ENCODE measurements at places on chromosomes 13 and 19.

- DNase-seq, result no peak
These were observed 3.8 kb downstream of the DCUN1D2 start for GRCh38 chr13:113486698-113487097.

GRCh38 chr19:20423381-20424197 is 142.0 kb downstream of the ZNF737 start:
- no peak for DNase-seq

DNA sequence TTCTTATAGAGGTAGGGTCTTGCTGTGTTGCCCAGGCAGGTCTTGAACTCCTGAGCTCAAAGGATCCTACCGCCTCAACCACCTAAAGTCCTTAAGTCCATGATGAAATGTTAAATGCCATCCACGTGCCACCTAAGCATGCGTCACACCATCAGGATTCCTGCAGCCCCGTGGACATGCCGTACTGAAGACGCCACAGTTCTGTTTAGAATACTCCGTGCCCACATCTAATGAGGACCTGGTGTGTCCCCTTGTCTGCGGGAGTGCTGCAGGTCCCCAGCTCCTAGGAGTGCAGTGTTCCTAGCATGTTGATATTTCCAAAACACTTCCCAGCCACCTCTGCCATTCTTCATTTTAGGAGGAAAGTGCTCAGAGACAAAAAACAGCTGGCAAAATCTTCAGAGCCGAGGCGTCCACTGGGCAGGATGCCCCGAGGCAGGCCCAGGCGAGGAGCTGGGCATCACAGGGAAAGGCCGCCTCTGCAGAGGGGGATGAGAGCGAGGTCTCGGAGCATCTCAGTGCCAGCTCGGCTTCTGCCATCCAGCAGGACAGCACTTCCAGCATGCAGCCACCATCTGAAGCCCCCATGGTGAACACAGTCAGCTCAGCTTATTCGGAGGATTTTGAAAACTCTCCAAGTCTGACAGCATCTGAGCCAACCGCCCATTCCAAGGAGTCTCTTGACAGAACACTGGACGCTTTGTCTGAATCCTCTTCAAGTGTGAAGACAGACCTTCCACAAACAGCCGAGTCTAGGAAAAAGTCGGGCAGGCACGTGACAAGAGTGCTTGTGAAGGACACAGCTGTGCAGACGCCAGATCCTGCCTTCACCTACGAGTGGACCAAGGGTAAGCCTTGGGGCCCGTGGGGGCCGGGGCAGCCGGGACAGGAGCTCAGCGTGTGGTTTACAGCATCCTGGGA is 13.2 kb downstream of the C19orf44 start:
- no peak for DNase-seq

- DNase-seq, result no peak
These were observed 16.5 kb upstream of the ZNF8 start for GRCh38 chr19:58261968-58262921.
